ENCODE measurements at places on chromosomes 5 and 9. TPM values are rescaled to one million over a fixed set of nuclear protein-coding genes. Genes with fewer than 3 reads are reported as not detected.

Gene DOCK2
- 0.78 TPM for total RNA-seq

Gene PCDHGA10
- 7.9 TPM for total RNA-seq

Gene CENPH
- 26.3 TPM for total RNA-seq

Gene PDCD1LG2
- total RNA-seq: 11.5 TPM

Gene TAS2R1
- not detected for total RNA-seq

Gene TMEM174
- total RNA-seq: not detected

Gene IPPK
- total RNA-seq: 25.0 TPM

Gene NEUROG1
- total RNA-seq: not detected

Gene POU5F2
- total RNA-seq: 0.61 TPM

All from mammary epithelial cell (primary cell).